ENCODE measurements at places on chromosomes 3 and 15.

DNA sequence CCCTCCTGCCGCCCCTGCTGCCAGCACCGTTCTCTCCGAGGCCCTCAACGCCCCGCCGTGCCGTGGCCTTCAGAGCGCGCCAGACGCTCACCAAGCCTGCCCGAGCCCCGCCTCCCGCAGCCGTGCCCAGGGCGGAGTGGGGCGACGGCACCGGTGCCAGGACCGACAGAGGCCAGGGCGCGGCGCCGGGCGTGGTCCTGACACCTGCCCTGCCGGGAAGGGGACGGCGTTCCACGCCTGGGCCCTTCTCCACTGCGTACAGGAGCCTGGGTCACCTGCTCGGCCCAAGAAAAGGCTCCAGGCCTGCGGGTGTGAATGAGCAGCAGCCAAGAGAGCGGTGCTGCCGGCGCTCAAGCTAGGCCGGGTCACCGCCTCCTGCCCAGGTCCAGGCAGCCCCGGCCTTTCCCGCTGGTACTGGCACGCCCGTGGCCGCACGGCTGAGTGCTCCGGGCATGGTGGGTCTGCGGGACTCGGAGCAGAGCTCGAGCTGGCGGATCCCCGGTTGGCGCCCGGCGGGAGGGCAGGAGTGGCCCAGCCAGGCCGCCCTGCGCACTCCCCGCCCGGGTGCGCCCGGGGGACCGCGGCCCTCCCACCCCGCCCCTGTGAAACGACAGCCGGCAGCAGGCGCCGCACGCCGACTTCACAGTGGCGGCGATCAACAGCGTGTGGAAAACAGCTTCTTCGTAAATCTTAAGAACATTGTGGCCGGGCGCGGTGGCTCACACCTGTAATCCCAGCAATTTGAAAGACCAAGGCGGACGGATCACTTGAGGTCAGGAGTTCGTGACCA lies 4.2 kb downstream of the OCA2 start:
- no peak for DNase-seq

- no peak for DNase-seq
These were observed 2.7 kb upstream of the OPA1 start for GRCh38 chr3:193590088-193590856.

GRCh38 chr15:69119683-69120395 lies 40.6 kb upstream of the GLCE start:
- DNase-seq, result no peak

DNA sequence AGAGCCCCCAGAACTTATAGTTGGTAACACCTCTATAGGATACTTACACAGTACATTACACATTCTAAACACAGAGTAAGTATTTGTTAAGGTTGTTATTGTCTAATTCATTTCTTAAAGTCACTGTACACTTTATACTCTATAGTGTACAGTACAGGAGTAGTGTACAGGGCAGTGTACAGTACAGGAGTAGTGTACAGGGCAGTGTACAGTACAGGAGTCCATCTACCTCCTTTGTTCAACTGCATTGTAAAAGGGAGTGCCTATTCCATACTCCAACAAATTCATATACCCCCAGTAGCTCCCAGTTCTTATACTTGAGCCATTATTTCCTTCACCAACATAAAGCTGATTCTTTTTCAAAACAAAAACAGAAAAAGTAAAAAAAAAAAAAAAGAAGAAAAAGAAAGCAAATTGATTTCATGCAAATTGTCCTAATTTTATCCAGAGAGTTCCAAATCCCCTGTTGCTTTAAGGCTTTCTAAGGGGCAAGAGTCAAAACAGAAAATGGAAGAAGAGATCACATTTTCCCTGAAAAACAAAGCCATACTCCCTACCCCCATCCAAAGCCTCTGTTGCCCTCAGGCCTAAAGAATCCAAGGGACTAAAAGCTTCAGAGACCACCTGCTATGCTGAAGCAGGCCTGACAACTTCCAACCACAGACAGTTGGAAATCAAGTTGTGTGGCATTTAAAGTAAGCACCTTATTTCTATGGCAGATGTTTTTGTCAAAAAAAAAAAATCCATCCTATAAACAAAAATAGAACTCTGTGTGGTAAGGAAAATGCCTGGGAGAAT lies 125.6 kb downstream of the PLCH1 start:
- no peak for DNase-seq

GRCh38 chr3:49054344-49054862 lies 25.2 kb upstream of the IMPDH2 start:
- DNase-seq, result no peak

- no peak for DNase-seq
These were observed 42.6 kb downstream of the POLG start for GRCh38 chr15:89291934-89292438.

GRCh38 chr3:112000367-112000771 lies 1.6 kb downstream of the TAGLN3 start:
- no peak for DNase-seq

- no peak for DNase-seq
These were observed 36.8 kb downstream of the CPNE4 start for GRCh38 chr3:131998027-131998426.

GRCh38 chr3:172305552-172305951 lies 142.7 kb downstream of the GHSR start:
- no peak for DNase-seq

DNA sequence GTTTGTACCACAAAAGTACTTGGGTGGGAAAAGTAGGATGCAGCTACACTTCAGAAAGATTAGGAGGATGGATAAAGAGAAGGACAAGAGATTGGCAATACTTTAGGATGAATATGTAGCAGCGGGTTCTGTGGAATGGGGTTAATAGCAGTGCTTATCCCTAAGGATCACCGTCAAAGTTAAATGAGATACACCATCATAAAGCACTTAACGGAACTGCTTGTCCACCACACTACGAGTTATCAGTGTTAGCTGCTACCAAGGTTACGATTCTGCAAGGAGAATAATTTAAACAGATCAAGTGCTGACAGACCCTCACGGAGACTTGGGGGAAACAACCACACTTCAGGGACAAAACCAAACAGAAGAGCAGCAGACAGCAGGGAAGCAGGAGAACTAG lies 963 bp downstream of the SHQ1 start:
- no peak for DNase-seq

- no peak for DNase-seq
These were observed 166.7 kb downstream of the FRMD5 start for GRCh38 chr15:44028349-44028748.

DNA sequence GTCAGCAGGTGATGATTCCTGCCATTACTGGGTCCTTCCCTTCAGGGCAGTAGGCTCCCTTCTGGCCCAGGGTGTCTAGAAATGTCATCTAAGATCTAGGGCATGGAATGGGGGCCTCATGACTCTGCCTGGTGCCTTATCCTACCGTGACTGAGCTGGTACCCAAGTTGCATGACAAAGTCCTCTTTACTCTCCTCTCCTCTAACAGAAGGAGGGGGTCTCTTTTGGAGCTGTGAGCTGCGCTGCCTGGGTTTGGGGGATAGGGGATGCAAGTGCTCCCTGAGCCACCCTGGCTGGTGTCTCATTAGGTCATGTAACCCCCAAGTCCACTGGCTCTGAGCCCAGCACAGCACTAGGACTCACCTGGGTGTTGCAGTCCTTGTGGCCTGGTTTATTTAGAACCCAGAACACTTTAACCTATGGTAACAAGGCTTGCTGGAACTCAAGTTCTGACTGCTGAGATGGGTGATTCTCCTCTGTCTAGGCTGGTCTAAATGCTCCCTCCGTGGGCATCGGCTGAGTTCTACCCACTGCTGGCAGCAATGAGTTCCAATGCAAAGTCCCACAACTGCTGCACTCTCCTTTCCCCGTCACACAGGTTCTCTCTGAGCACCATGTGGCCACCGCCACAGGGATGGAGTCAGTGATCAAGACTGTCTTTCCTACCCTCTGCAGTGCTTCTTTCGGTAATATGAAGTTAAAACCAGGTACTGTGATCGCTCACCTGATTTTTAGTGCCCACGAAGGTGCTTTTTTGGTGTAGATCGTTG lies 34.0 kb downstream of the XXYLT1 start:
- DNase-seq, result no peak

DNA sequence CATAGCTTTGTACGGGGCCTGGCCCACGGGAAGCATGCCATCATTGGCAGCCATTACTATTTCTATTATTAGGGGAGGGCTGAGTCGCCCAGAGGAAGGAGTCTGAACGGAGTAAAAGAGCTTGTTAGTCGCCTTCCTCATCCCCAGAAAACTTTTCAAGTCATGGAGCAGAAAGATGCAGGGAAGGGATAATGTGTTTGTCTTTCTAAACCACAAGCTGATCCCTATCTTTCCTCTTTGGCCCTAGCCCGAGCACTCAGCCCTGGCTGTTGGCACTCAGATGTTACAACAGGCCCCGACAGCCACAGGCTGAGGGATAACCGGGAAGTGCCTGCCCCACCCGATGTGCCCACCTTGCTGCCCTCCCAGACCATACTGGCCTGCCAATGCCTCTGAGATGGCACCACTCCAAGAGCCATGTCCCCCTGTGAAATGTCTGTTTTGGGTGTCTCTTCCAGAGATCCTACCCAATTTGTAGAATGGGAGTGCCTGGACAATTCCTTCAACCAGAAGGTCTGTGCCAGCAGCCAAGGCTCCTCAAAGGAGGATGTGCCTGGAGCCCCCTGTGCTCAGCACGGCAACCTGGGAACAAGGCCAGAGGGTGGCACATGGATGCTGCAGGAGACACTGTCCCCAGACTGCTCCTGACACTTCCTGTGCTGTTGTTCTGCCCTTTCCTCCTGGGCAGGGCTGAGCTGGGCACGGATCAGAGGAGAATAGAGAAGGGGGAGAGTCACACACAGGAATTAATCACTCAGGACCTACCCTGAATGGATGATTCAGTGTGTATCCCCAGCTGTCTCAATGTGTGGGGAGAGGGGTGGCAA lies 10.8 kb downstream of the PAK6 start:
- no peak for DNase-seq

- no peak for DNase-seq
These were observed 31.1 kb downstream of the PHLDB2 start for GRCh38 chr3:111890051-111890580.

- DNase-seq, result no peak
These were observed 160.1 kb downstream of the ARRDC4 start for GRCh38 chr15:98120561-98120960.

GRCh38 chr3:59212128-59212779 lies 162.4 kb upstream of the CFAP20DC start:
- peak; percentile 38 for DNase-seq

- DNase-seq, result no peak
These were observed 28.0 kb downstream of the TFG start for GRCh38 chr3:100737334-100737733.

GRCh38 chr3:25454005-25454927 lies 26.2 kb downstream of the RARB start:
- DNase-seq, result no peak

DNA sequence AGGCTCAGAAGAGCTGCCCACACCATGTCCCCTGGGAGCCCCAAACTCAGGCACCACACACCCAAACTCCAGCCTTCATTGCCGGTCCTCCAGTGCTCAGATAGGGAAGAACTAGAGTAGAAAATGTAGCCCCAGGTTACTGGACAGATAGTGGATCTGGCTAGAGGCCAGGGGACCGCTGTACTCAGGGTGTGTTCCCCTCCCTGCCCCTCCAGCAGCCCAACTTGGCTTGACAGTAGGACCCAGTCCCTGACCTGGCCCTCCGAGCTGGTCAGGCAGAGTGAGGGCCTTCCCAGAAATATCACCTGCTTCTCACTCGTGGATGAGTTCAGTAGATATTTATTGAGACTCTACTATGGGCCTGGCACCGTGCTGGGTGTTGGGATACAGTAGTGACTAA lies 100.0 kb downstream of the CORO2B start:
- DNase-seq, result no peak

- no peak for DNase-seq
These were observed at the start of gene DGKG for GRCh38 chr3:186361762-186362536. DGKG (minus strand) TSS chr3:186362234; CDS start chr3:186320459, 41,775 bp downstream.

DNA sequence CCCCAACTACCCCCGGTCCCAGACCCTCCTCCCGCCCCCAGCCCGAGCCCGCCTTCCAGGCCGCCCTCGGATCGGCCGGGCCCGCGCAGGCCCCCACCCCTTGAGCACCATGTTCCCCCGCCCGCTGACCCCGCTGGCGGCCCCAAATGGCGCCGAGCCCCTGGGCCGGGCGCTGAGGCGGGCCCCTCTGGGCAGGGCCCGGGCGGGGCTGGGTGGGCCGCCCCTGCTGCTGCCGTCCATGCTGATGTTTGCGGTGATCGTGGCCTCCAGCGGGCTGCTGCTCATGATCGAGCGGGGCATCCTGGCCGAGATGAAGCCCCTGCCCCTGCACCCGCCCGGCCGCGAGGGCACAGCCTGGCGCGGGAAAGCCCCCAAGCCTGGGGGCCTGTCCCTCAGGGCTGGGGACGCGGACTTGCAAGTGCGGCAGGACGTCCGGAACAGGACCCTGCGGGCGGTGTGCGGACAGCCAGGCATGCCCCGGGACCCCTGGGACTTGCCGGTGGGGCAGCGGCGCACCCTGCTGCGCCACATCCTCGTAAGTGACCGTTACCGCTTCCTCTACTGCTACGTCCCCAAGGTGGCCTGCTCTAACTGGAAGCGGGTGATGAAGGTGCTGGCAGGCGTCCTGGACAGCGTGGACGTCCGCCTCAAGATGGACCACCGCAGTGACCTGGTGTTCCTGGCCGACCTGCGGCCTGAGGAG lies 472 bp downstream of the CHST14 start:
- DNase-seq, result peak; percentile 22

- DNase-seq, result no peak
These were observed 168.3 kb upstream of the TRIM42 start for GRCh38 chr3:140509534-140509933.

DNA sequence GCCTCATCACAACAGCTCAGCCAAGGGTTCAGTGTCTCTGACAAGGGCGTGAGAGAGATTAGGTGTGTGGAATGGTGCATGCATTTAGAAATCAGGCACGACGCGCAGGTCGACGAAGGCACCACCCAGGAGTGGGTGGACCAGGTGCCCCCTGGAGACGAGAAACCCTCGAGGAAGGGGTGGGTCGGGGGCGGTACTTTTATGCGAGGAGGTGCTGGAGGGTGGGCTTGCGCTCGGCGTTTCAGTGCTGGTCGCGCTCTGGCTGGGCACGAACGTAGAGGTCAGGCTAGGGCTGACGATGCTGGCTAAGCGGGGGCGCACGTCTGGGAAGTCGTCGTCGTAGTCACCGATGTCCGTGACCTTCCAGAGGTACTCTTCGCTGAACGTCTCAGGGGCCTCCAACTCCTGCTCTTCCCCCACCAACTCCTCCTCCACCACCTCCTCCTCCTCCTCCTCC lies 393 bp downstream of the ERICH6 start:
- no peak for DNase-seq

DNA sequence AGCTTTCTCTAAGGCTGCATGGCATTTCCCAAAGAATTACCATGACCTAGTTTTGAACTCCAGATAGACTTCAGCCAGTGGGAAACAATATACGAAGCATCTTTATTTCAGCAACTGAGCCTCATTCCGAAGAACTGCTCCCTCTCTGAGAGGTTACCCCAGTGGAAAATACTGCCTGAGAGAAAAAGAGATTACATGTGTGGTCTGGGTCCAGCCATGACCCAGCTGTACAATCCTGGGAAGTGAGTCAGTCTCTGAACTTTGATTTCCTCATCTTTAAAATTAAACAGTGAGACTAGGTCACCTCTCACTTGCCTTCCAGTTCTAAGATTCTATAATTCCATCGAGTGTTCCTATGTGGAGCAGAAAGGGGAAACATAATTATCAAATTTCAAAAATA lies 42.4 kb downstream of the TNIK start:
- no peak for DNase-seq
